Naive thymus-derived CD8-positive, alpha-beta T cell (primary cell): ENCODE measurements at places on chromosomes 1 and 21. TPM values are rescaled to one million over a fixed set of nuclear protein-coding genes. Genes with fewer than 3 reads are reported as not detected.

GRCh38 chr1:20227704-20228103 is 41.4 kb upstream of the PLA2G2C start:
- DNase-seq = no peak
- H3K27ac ChIP-seq = peak overlapping the region; percentile 17
- H3K36me3 ChIP-seq = no peaks in the 10 kb centered on the region

DNA sequence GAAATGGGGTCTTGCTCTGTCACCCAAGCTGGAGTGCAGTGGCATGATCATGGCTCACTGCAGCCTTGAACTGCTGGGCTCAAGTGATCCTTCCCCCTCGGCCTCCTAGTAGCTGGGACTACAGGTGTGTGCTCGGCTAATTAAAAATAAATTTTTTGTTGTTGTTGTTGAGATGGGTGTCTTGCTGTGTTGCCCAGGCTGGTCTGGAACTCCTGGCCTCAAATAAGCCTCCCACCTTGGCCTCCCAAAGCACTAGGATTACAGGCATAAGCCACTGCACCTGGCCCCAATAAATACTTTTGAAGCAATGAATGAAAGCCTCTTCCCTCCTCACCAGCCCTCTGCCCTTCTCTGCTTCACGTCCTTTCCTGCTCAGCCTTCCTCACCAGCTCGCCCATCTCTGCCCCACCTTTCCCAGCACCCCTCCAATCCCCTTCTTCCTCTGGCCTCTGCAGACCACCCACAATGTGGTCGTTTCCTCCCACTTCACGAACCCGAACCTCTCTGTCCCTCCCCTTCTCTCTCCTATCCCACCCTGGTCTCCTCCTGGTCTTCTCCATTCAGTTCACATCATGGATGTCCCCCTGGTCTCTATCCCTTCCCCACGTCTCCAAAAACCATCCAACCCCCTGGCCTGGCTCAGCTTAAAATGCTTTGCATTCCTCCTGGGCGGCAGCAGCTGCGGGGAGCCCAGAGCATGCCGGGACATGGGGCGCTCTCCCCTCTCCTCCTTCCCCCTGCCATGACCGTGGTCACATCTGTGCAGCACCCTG is 38.4 kb downstream of the RAP1GAP start:
- H3K36me3 ChIP-seq = no peaks in the 10 kb centered on the region
- H3K27me3 ChIP-seq = peaks cover 6% of the 10 kb centered on the region
- no peak overlapping the region for H3K4me3 ChIP-seq
- H3K27ac ChIP-seq = no peak overlapping the region

DNA sequence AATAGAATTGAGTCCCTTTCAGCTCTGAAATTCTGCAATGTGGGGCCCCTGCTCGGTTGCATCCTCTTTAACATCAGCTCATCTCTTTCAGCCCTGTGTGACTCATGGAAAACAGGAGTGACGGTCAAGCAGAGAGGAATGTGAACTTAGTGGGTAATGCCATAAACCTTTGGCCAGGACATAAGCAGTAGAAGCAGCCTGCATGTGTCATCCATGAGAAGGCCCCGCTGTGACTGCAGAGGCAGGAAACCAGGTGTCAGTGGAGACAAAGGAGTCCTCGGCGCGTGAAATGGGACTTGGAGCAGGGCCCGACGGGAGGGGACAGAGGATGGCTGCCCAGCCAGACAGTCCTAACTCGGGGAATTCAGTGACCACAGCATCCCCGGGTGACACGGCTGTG is 21.1 kb upstream of the EPHB2 start:
- H3K27ac ChIP-seq = no peak overlapping the region
- DNase-seq = no peak
- no peaks in the 10 kb centered on the region for H3K4me1 ChIP-seq

GRCh38 chr21:45220071-45220481 is 67.6 kb downstream of the POFUT2 start:
- H3K36me3 ChIP-seq = peaks cover 28% of the 10 kb centered on the region
- H3K27me3 ChIP-seq = no peaks in the 10 kb centered on the region

DNA sequence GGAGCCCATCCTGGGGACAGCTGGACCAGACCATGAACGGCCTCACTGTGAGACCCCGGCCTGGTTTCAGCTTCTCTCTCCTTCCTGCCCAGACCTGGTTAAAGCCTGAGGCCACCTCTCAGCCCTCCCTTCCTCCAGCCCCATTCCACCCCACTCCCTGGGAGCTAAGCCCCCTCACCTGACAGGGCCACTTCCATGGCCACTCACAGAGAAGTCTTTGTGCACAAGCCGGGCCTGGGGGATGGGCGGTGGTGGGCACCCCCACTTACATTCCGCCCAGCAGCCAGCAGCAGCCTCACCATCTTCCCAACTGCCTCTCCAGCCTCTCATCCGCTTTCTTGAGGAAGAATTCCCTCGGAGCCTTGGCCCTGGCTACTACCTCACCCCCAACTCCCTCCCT is 40.4 kb downstream of the RHBG start:
- no peak for DNase-seq
- no peak overlapping the region for H3K4me3 ChIP-seq
- peaks cover under 1% of the 10 kb centered on the region for H3K36me3 ChIP-seq
- H3K27me3 ChIP-seq = peaks cover 54% of the 10 kb centered on the region
- H3K27ac ChIP-seq = no peak overlapping the region

The SLC30A1 gene
- 9.4 TPM for total RNA-seq
